ENCODE measurements at places on chromosomes 16 and 17. TPM values are rescaled to one million over a fixed set of nuclear protein-coding genes. Genes with fewer than 3 reads are reported as not detected.

The C17orf50 gene
- polyA plus RNA-seq, result not detected

The HIGD1B gene
- polyA plus RNA-seq, result 13.1 TPM

The ZFP1 gene
- 10.4 TPM for polyA plus RNA-seq

The TBC1D3I gene
- not detected for polyA plus RNA-seq

The MYLK3 gene
- 1.4 TPM for polyA plus RNA-seq

The ZDHHC1 gene
- 1.7 TPM for polyA plus RNA-seq

The ATP2C2 gene
- not detected for polyA plus RNA-seq

The HBZ gene
- polyA plus RNA-seq, result 0.11 TPM

The CNEP1R1 gene
- polyA plus RNA-seq, result 45.5 TPM

The SNX20 gene
- polyA plus RNA-seq, result 0.82 TPM

The NPEPPS gene
- 70.5 TPM for polyA plus RNA-seq

The KRTAP1-1 gene
- polyA plus RNA-seq, result not detected

The SSTR5 gene
- polyA plus RNA-seq, result 0.03 TPM

The CCL15 gene
- not detected for polyA plus RNA-seq

The MAP2K6 gene
- polyA plus RNA-seq, result 127 TPM

The HOXB2 gene
- 5.0 TPM for polyA plus RNA-seq

The NDRG4 gene
- polyA plus RNA-seq, result 1.8 TPM

The KCTD19 gene
- not detected for polyA plus RNA-seq

The SLX1A gene
- 31.0 TPM for polyA plus RNA-seq

The MFSD11 gene
- 10.3 TPM for polyA plus RNA-seq

The C16orf74 gene
- polyA plus RNA-seq, result 0.24 TPM

The KRTAP4-6 gene
- polyA plus RNA-seq, result not detected

The COIL gene
- 8.4 TPM for polyA plus RNA-seq

The ZSCAN32 gene
- 4.6 TPM for polyA plus RNA-seq

Measured in psoas muscle (tissue), 8 donors.